ENCODE measurements at places on chromosomes 3 and 15.

DNA sequence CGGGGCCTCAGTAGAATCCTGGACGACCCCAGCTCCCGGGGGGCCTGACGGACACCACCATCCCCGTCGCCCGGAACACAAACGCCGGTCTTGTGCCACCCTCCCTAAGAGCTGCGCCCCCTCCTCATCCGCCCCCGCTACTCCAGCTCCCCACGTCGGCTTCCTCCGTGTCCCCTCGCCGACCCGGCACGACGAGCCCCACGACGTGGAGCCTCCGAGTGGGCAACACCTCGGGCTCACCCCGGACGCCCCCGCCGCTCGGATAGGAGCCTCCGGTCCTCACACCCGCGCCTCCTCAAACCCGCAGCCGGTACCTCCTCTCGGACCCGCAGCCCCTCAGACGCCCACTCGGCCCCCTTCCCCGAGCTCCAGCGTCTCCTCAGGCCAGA lies 525 bp downstream of the NPTN start:
- peak; percentile 40 for DNase-seq

- DNase-seq = no peak
Measured at GRCh38 chr3:55380561-55380960, 106.5 kb downstream of the WNT5A start.

DNA sequence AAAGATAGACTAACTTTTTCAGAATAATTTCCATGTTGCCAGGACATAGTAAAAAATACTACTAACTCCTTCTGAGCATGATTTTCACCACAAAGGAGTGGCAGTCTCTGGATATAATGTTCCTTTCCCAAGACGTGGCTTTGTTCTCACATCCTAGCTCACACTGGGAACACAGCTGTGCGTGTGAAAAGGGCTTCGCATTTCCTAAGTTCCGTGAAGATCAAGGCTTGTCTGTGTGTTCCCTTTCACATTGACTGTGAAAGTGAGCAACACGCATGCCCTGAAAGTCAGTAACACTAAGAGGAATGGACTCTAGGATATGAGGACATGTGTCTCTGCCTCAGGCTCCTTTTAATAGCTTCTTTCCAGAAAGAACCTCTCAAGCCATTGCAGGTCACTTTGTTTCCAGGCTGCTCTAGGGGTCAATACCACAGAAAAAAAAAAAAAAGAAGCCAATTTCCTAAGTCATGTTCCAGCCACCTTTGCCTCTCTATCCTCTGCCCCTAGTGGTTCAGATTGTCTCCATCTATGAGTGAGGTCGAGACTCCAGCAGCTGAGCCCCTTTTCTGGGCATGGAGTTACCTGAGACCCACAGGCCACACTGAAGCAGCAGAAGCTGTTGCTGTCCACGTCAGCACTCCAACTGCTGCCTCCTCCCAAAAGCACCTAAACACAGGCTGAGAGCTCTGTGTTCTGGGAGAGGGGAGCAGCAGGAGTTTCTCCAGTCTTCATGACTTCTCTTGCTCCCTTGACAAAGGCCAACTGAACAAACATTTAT lies 355.9 kb downstream of the RSL24D1 start:
- no peak for DNase-seq

GRCh38 chr15:69014454-69014853 lies at the start of gene NOX5:
Gene NOX5 (plus strand): TSS chr15:69014695. CDS start chr15:69014736, 41 bp downstream.
- no peak for DNase-seq

GRCh38 chr3:15346516-15346915 lies 14.1 kb upstream of the SH3BP5 start:
- DNase-seq = no peak
